ENCODE measurements at places on chromosomes 7 and 10.

GRCh38 chr7:138008588-138009349, 6.9 kb upstream of the CREB3L2 start:
- peak; percentile 46 for DNase-seq

- DNase-seq = no peak
Measured at GRCh38 chr10:87079106-87079836, 15.4 kb downstream of the GLUD1 start.

- DNase-seq = no peak
Measured at GRCh38 chr10:130545122-130545521, 408.9 kb downstream of the GLRX3 start.

DNA sequence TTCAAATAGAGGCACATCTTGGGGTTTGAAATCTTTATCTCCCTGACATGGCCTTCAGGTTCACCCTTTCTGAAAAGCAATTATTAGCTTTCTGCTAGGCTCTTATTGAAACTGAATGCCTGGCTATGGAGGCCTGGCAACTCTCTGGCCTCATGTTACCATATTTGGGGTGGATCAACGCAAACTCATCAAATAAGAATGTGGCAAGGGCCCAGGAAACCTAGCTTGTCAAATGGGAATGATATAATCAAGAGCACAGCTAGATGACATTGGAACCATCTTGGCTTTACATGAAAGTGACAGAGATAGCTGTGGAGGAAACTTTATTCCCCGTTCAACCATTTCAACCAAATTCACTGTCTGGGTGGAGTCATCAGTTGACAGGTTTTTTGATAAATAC, 202.8 kb upstream of the SMIM30 start:
- DNase-seq = no peak

Measured in activated CD8-positive, alpha-beta memory T cell treated with anti-CD3 and anti-CD28 coated beads, Interleukin-2, amount 10 ng/mL, durations not matched to agents 7 days and 5 days (primary cell).